ENCODE measurements at places on chromosomes 12 and 14.

- DNase-seq: no peak
Measured at GRCh38 chr12:1429980-1430379, 164.4 kb downstream of the FBXL14 start.

DNA sequence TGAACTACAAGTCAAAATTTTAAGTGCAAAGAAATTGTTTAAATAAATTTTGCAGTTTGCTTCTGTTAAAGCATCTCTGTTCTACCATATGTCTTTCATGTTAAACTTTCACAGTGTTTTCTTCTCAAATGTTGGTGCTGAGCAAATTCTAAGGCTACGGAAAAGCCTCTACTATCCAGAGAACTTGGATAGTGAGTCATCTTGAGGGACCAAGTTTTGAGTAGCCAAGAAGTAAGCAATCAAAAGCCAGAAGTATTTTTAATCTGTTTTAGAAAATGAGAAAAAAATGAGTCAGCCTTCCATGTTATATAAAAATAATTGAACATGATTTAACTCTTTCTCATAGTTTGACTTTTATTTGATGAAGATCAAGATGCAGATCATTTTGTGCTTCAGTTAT lies 3.3 kb downstream of the BRMS1L start:
- DNase-seq: no peak

- no peak for DNase-seq
Measured at GRCh38 chr14:106395456-106396050, 869.2 kb downstream of the TMEM121 start.

DNA sequence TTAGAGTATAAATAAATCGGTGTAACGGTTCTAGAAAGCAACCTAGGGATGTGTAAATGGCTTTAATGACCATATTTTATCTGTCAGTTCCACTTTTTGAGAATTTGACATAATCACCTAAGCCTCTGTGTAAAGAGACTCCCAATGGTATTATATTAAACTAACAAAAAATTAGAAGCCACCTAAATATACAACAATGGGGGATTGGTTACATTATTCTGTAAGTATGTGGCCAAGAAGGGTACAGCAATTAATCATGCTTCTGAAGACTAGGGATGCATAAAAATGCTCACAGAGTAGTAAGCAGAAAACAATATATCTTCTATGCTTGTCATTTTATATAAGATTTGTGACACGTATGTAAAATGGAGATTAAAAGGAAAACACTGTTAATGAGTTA lies 10.5 kb downstream of the RNF10 start:
- DNase-seq: no peak

- no peak for DNase-seq
Measured at GRCh38 chr12:70837026-70837425, 83.5 kb downstream of the PTPRR start.
